ENCODE measurements at places on chromosomes 5 and 9. TPM values are rescaled to one million over a fixed set of nuclear protein-coding genes. Genes with fewer than 3 reads are reported as not detected.

- no peaks in the 10 kb centered on the region for H3K4me1 ChIP-seq
- no peaks in the 10 kb centered on the region for H3K27me3 ChIP-seq
- DNase-seq: no peak
- no peak overlapping the region for H3K27ac ChIP-seq
These were observed 340.4 kb downstream of the CTNND2 start for GRCh38 chr5:11563822-11564221.

The MTAP gene
- 20.0 TPM for polyA plus RNA-seq

DNA sequence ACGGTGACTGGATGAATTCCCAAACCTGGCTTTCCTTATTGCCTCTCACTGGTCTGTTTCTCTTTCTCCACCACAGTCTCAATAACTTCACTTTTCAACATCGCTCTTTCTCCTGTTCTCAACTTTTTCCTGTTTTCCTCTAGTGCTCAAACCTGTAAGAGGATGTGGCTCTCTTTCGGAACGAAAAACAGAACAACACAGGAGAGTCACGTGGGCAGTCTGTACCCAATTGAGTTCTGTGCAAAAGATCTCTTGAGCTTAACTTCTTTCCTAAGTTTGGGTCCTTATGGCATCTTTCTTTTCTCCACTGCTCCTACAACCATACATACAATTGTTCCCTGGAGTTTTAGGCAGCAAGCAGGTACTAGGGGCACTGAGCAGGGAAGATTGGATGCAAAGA, 8.9 kb downstream of the HAVCR1 start:
- no peak for DNase-seq
- no peaks in the 10 kb centered on the region for H3K27me3 ChIP-seq
- no peaks in the 10 kb centered on the region for H3K36me3 ChIP-seq
- H3K4me1 ChIP-seq: no peaks in the 10 kb centered on the region

- no peaks in the 10 kb centered on the region for H3K36me3 ChIP-seq
- H3K4me3 ChIP-seq: no peak overlapping the region
- no peaks in the 10 kb centered on the region for H3K27me3 ChIP-seq
- no peak overlapping the region for H3K27ac ChIP-seq
These were observed 1255.2 kb downstream of the EFNA5 start for GRCh38 chr5:106415541-106415940.

GRCh38 chr5:61805101-61805500, 473.0 kb downstream of the ZSWIM6 start:
- no peak overlapping the region for H3K4me3 ChIP-seq
- no peaks in the 10 kb centered on the region for H3K36me3 ChIP-seq
- H3K27ac ChIP-seq: no peak overlapping the region
- no peaks in the 10 kb centered on the region for H3K27me3 ChIP-seq

The MLANA gene
- not detected for polyA plus RNA-seq

The SPATA31E1 gene
- polyA plus RNA-seq: not detected

GRCh38 chr5:95843733-95844223, 21.3 kb upstream of the GLRX start:
- no peak overlapping the region for H3K27ac ChIP-seq
- H3K27me3 ChIP-seq: no peaks in the 10 kb centered on the region
- H3K4me3 ChIP-seq: no peak overlapping the region
- DNase-seq: peak; percentile 79
